ENCODE measurements at places on chromosomes 2 and 18. TPM values are rescaled to one million over a fixed set of nuclear protein-coding genes. Genes with fewer than 3 reads are reported as not detected.

- no peak for DNase-seq
- H3K36me3 ChIP-seq, result no peaks in the 10 kb centered on the region
- peaks cover 53% of the 10 kb centered on the region for H3K27me3 ChIP-seq
- H3K4me1 ChIP-seq, result no peaks in the 10 kb centered on the region
- no peak overlapping the region for H3K4me3 ChIP-seq
These were observed 2.7 kb downstream of the TMEM163 start for GRCh38 chr2:134715932-134716643.

- peak; percentile 93 for DNase-seq
- H3K27me3 ChIP-seq, result no peaks in the 10 kb centered on the region
- no peaks in the 10 kb centered on the region for H3K36me3 ChIP-seq
- H3K4me1 ChIP-seq, result peaks cover 35% of the 10 kb centered on the region
- peak overlapping the region; percentile 74 for H3K4me3 ChIP-seq
- H3K27ac ChIP-seq, result peak overlapping the region; percentile 96
These were observed 1.5 kb downstream of the RND3 start for GRCh38 chr2:150485871-150486538.

DNA sequence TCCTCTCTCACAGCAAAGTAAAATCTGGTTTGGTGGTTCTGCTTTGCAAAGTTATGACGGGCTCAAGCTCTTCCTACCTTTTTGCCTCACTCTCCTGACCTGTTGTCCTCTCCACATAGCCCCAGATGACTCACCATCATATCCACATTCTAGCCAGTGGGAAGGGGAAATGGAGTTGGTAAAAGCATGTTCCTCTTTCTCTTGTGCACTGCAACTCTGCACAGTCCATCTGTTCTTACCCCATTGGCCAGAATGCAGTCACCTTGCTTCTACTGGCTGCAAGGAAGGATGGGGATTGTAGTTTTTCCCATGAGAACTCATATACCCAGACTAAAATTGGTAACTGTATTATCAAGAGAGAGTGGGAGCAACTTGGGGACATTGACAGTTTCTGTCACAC is 50.4 kb upstream of the SMIM21 start:
- H3K27ac ChIP-seq, result no peak overlapping the region
- no peak for DNase-seq
- no peaks in the 10 kb centered on the region for H3K36me3 ChIP-seq
- H3K4me3 ChIP-seq, result no peak overlapping the region
- peaks cover 10% of the 10 kb centered on the region for H3K4me1 ChIP-seq

GRCh38 chr18:41624460-41624859 is 330.6 kb upstream of the PIK3C3 start:
- no peak overlapping the region for H3K4me3 ChIP-seq
- no peak for DNase-seq
- no peaks in the 10 kb centered on the region for H3K36me3 ChIP-seq
- no peak overlapping the region for H3K27ac ChIP-seq
- H3K27me3 ChIP-seq, result no peaks in the 10 kb centered on the region

- H3K36me3 ChIP-seq, result no peaks in the 10 kb centered on the region
- H3K27ac ChIP-seq, result peak overlapping the region; percentile 25
- H3K27me3 ChIP-seq, result no peaks in the 10 kb centered on the region
- H3K4me1 ChIP-seq, result peaks cover 9% of the 10 kb centered on the region
- peak; percentile 84 for DNase-seq
These were observed 62.1 kb upstream of the SLC16A14 start for GRCh38 chr2:230130668-230131364.

DNA sequence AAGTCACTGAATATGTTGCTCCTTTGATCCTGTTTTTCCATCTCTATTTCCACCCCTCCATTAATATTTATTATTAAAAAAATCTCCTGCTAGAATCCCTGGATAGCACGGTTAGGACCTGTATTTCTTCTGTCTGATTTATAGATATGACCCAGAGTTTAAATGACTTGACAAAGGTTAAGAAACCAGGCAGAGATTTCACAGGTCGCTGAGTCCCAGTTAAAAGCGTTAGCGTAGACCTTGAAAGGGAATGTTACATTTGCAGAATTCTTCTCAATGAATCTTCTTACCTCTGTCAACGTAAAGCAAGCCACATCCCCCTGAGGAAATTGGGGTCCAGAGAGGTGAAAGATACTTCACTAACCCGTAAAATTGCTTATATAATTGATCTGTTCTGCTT is 220.2 kb downstream of the GCA start:
- DNase-seq, result no peak
- no peaks in the 10 kb centered on the region for H3K27me3 ChIP-seq

DNA sequence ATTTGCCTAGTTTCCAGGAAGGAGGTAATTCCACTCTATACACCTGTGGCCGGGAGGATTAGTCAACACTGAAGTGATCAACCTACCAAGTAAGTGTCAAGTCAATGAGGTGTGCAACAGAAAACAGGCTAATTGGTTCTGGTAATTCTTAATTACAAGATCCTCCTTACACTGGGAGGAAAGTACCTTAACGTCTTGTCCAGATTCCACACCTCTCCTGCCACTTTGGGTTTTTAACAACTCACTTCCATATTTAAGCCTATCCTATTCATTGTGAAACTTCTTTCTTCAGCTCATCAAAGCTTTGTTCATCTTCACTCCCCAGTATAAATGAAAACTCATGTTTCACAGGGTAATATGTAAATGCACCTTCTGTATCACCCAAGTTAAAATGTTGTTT is 22.0 kb upstream of the MAP4K4 start:
- H3K27ac ChIP-seq, result no peak overlapping the region
- H3K4me1 ChIP-seq, result no peaks in the 10 kb centered on the region
- no peaks in the 10 kb centered on the region for H3K36me3 ChIP-seq
- no peak for DNase-seq
- H3K4me3 ChIP-seq, result no peak overlapping the region

DNA sequence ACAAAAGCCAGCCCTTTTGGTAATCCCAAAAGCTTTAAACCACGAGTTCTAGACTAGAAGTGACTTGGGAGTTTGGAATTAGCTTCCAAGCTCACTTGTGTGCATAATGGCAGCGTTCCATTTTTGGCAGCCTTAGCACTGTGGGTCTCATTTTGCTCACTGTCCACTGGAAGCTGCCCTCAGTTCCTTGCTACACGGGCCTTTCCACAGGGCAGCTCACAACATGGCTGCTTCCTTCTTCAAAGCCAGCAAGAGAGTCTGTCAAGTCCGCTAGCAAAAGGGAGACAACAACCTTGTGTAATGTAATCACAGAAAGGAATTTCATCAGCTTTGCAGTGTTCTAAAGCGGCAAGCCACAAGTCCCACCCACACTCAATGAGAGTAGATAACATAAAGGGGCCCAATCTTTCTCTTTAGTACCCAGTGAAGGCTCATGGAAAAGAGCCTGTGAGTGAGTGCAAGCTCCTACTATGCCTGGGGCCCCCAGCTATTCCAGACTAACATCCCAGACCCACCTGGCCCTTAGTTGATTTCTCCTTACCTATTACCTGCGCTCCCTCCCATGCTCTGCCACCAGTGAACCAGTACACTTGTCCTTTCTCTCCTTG is 239.7 kb upstream of the FBXO11 start:
- no peaks in the 10 kb centered on the region for H3K27me3 ChIP-seq
- no peak for DNase-seq
- H3K27ac ChIP-seq, result no peak overlapping the region
- no peaks in the 10 kb centered on the region for H3K4me1 ChIP-seq
- H3K4me3 ChIP-seq, result no peak overlapping the region

DNA sequence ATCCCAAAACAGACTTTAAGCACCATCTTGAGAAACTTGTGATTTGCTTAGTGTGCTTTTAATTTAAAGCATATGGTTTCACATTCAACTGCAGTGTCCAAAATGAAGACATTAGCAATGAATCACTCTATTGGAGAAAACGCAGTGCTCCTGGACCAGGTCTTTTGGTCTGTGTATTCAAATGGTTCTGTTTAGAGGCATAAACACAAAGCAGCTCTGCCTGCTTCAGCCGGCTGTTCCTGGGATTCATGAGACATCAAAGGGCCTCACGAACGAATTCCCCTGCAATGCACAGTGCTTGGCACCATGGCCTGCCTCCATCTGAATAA is 117.1 kb upstream of the SP5 start:
- peaks cover 13% of the 10 kb centered on the region for H3K4me1 ChIP-seq
- peak; percentile 81 for DNase-seq
- no peaks in the 10 kb centered on the region for H3K36me3 ChIP-seq
- no peaks in the 10 kb centered on the region for H3K27me3 ChIP-seq

GRCh38 chr2:235066490-235066889 is 114.7 kb downstream of the SH3BP4 start:
- H3K4me1 ChIP-seq, result no peaks in the 10 kb centered on the region
- H3K27me3 ChIP-seq, result no peaks in the 10 kb centered on the region
- no peaks in the 10 kb centered on the region for H3K36me3 ChIP-seq

DNA sequence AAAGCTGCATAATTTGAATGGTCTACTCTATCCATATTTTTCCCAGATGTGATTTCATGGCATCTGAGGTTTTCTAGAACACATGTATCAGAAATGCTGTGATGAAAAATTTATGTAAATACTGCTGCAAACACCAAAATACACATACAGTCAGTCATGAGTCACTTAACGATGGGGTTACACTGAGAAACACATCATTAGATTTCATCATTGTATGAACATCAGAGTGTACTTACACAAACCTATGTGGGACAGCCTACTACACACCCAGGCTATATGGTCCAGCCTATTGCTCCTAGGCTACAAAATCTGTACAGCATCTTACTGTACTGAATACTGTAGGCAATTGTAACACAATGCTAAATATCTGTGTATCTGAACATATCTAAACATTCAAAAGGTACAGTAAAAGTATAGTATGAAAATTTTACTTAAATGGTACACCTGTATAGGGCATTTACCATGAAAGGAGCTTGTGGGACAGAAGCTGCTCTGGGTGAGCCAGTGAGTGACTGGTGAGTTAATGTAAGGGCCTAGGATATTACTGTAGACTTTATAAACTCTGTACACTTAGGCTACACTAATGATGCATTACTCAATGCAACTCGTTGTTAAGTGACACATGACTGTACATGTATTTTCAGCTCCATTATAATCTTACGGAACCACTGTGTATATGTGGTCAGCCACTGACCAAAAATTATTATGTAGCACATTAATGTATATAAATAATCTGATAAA is 33.5 kb downstream of the PNO1 start:
- H3K27me3 ChIP-seq, result no peaks in the 10 kb centered on the region
- no peak overlapping the region for H3K27ac ChIP-seq
- no peak overlapping the region for H3K4me3 ChIP-seq
- H3K4me1 ChIP-seq, result peaks cover 27% of the 10 kb centered on the region

DNA sequence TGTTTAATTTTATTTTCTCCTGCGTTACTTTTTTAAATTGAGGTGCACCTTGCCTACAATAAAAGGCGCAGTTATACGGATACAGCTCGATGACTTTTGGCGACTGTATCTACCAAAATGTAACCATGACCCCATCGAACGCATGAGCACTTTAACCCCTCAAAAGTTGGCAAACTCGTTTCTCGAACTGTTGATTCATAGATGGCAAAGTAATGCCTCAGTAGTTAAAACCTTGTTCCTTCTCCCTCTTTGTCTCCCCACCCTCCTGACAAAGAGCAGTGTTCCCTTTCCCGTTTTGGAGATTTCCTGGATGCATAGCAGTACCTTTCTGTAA is 577 bp downstream of the MOGAT1 start:
- DNase-seq, result no peak
- peaks cover 11% of the 10 kb centered on the region for H3K4me1 ChIP-seq
- H3K27me3 ChIP-seq, result peaks cover 6% of the 10 kb centered on the region
- H3K4me3 ChIP-seq, result peak overlapping the region; percentile 47
- H3K27ac ChIP-seq, result no peak overlapping the region

The GAREM1 gene
- total RNA-seq, result 5.6 TPM

The EIF5B gene
- total RNA-seq, result 42.6 TPM

The POTEF gene
- total RNA-seq, result not detected

The TCF23 gene
- total RNA-seq, result not detected

The TIGD1 gene
- total RNA-seq, result 4.2 TPM

The RBM43 gene
- 16.9 TPM for total RNA-seq

The HOXD4 gene
- total RNA-seq, result 5.3 TPM
